Peyer's patch (tissue), 4 donors: ENCODE measurements at places on chromosomes 1 and 21. TPM values are rescaled to one million over a fixed set of nuclear protein-coding genes. Genes with fewer than 3 reads are reported as not detected.

GRCh38 chr1:38256072-38256471 is 209.5 kb upstream of the POU3F1 start:
- H3K27me3 ChIP-seq: no peaks in the 10 kb centered on the region
- no peak overlapping the region for H3K4me3 ChIP-seq
- H3K4me1 ChIP-seq: no peaks in the 10 kb centered on the region
- H3K27ac ChIP-seq: no peak overlapping the region
- DNase-seq: no peak
- H3K36me3 ChIP-seq: no peaks in the 10 kb centered on the region

Gene HES4
- total RNA-seq: 12.4 TPM

- no peaks in the 10 kb centered on the region for H3K4me1 ChIP-seq
- H3K36me3 ChIP-seq: no peaks in the 10 kb centered on the region
- no peak overlapping the region for H3K27ac ChIP-seq
- H3K4me3 ChIP-seq: no peak overlapping the region
These were observed 47.1 kb upstream of the PLA2G2C start for GRCh38 chr1:20233394-20233793.

Gene BEST4
- 37.5 TPM for total RNA-seq

Gene MYCL
- total RNA-seq: 28.4 TPM

- no peaks in the 10 kb centered on the region for H3K27me3 ChIP-seq
- H3K4me1 ChIP-seq: peaks cover 9% of the 10 kb centered on the region
- DNase-seq: no peak
- no peaks in the 10 kb centered on the region for H3K36me3 ChIP-seq
- no peak overlapping the region for H3K27ac ChIP-seq
These were observed 99.8 kb downstream of the EBNA1BP2 start for GRCh38 chr1:43072314-43072713.

Gene ESRRG
- 6.6 TPM for total RNA-seq

DNA sequence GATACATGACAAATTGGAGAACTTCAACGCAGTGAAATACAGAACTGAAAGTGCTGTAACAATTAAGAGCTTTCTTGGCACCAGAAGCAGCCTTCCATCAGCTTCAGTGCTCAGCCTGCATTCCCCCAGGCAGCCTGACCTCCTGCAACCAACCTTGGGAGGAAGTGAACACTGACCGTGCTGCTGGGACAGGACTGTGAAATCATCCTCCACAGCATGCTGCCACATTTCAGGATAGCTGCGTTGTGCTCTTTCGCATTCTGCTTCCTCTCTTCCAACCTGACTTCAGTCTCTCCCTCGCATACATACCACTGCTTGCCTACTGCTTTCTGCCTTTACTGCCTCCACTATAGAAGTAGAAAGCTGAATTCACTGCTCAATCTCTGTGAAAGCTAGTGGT is 388.6 kb downstream of the RWDD3 start:
- DNase-seq: no peak
- H3K27ac ChIP-seq: no peak overlapping the region
- H3K27me3 ChIP-seq: no peaks in the 10 kb centered on the region
- no peaks in the 10 kb centered on the region for H3K36me3 ChIP-seq

Gene EFNA4
- 19.7 TPM for total RNA-seq

Gene VSIG8
- total RNA-seq: not detected

DNA sequence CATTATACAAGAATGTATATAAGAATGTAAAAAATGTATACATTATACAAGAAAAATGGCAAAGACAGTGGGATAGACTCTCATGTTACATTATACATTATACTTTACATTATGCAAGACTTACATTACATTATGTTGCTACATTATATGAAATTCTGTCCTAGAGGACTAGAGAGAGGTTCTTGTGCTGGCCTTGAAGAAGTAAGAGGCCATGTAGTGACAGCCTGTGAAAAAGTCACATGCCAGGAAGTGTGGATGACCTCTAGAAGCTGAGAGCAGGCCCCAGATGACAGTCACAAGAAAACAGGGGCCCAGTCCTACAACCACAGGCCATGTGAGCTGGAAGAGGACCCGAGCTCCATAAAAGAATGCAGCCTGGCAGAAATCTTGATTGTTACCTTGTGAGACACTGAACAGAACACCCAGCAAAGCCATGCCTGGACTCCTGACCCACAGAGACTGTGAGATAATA is 30.5 kb upstream of the AHCYL1 start:
- no peaks in the 10 kb centered on the region for H3K36me3 ChIP-seq
- no peaks in the 10 kb centered on the region for H3K4me1 ChIP-seq
- H3K4me3 ChIP-seq: no peak overlapping the region
- no peak for DNase-seq
- no peaks in the 10 kb centered on the region for H3K27me3 ChIP-seq

Gene DIPK1A
- total RNA-seq: 5.1 TPM

DNA sequence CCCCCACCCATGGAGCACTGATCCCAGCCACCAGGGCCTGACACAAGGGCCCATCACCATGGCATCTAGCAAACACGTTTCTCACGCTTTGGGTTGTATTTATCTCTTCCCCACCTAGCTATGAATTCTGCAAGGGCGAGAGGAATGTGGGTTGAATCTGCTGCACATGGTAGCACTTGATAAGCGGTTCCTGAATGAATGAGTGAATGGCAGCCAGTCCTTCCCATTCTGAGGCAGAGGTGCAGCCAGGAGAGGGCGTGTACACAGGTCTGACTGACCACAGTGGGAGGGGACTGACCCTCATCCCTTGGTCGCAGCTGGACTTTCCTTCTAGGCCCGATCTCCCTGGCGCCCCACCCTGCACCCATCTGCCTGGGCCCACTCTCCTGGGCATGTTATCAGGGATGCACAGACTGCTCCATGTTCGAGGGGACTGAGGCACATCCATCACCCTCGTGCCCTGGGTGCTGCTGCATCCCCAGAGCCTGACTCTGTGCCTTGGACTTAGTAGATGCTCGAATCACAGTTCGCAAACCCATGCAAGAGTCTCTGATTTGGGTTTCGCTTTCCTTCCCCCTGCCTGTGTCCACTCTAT is 1.0 kb downstream of the RD3 start:
- no peak for DNase-seq
- no peak overlapping the region for H3K4me3 ChIP-seq
- no peaks in the 10 kb centered on the region for H3K4me1 ChIP-seq
- no peaks in the 10 kb centered on the region for H3K27me3 ChIP-seq
- no peak overlapping the region for H3K27ac ChIP-seq

GRCh38 chr21:39891111-39891510 is 23.9 kb downstream of the PCP4 start:
- H3K4me3 ChIP-seq: no peak overlapping the region
- no peak for DNase-seq
- no peaks in the 10 kb centered on the region for H3K36me3 ChIP-seq
- no peak overlapping the region for H3K27ac ChIP-seq
- no peaks in the 10 kb centered on the region for H3K4me1 ChIP-seq

Gene KRTAP21-2
- not detected for total RNA-seq
